ENCODE measurements at places on chromosomes 11 and 22.

- DNase-seq = no peak
These were observed 96.6 kb upstream of the FAT3 start for GRCh38 chr11:92128026-92128425.

DNA sequence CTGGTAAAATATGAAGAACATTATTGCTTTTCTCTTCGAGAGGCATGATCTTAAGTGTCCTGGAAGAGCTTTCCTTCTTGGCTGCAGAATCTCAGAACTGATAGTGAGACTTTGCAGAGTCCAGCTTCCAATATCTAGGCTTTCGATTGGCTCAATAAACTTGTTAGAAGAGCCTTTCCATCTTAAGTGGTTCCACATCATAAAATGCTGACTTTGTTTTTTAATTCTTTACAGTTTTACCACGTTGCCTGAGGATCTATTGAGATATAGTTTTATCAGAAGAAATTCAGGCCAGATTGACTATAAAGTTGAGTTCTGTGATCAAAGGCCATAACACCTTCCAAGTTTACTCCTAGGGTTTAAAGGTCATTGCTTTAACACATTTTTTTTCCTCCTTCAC lies 15.6 kb upstream of the DNAJB7 start:
- DNase-seq = no peak

- no peak for DNase-seq
These were observed 218.3 kb upstream of the CTSC start for GRCh38 chr11:88555829-88556202.

GRCh38 chr11:111983187-111983986 lies 41.8 kb upstream of the DLAT start:
- DNase-seq = no peak

DNA sequence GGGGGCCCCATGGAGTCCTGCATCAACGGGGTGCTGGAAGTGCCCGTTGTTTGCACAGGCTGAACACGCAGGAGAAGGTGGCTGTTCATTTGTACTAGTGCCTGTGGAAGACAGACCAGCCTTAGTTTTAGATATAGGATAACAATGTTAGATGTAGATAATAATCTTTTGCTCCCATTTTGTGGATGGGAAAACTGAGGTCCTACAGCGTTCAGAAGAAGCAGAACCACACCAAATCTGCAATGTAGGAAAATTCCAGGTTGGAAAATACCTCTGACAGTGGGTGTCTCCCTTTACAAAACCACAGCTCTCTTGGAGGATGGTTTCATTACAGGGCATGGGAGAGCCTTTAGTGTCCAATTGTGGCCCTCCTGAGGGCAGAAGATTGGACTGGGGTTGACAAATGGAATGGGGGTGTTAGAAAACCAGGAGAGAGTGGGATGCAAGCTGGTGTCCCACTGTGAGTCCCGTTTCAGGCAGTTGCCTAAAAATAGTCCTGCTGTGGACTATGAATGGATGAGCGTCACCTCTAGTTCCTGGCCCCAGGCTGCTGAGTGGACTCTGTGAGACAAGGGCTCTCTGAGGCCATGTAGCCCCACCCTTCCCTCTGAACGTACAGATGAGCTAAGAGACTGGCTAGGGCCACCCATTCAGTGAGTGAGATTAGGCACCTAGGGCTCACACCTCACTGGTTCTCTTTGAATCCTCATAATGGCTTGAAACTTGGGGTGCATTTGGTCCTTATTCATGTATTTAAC lies 508.8 kb downstream of the MN1 start:
- DNase-seq = no peak

GRCh38 chr11:13917904-13918303 lies 44.6 kb upstream of the SPON1 start:
- DNase-seq = no peak

DNA sequence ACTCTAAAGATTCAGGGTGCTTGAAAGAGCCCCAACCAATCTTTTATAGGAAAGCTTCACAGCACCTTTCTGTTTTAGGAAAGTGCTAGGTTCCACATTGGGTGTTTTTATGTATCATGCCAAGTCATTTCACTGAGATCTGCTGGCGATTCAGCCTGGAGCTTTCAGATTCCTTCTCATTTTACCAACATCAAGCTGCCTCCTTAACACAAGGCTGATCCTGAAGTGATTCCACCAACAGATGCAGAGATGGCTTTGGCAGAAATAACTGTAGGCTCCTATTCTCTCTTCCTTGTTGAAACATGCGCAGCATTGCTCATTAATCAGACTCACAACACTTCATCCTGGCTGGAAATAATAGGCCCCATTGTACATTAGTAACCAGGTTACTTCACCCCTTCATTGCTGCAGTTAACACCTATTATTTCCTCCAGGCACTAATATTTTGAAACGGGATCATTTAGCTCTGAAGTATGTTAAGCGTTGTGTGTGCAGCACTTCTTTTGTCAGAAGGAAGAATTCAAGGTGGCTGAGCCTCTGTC lies 89.0 kb downstream of the OPCML start:
- DNase-seq = no peak

DNA sequence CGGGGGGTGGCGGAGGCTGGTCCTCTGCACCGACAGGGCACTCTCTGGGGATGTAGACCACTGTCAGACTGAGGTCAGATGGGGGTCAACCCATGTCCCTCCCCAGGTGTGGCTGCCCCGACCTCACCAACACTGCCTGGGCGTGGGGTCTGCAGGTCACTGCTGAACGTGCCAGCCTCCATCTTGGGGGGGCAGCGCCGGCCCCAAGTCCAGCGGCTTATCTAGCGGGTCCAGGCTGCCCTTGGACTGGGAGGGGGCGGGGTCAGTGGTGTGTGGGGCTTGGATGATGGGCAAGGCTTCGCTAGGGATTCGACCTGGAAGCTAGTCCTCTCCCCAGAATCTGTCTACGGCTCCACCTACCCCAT lies 178.2 kb downstream of the IGLL1 start:
- no peak for DNase-seq
